ENCODE measurements at places on chromosomes 6 and 20.
A peak's percentile ranks its signal among the peaks of the same experiment; 100 is the strongest.

DNA sequence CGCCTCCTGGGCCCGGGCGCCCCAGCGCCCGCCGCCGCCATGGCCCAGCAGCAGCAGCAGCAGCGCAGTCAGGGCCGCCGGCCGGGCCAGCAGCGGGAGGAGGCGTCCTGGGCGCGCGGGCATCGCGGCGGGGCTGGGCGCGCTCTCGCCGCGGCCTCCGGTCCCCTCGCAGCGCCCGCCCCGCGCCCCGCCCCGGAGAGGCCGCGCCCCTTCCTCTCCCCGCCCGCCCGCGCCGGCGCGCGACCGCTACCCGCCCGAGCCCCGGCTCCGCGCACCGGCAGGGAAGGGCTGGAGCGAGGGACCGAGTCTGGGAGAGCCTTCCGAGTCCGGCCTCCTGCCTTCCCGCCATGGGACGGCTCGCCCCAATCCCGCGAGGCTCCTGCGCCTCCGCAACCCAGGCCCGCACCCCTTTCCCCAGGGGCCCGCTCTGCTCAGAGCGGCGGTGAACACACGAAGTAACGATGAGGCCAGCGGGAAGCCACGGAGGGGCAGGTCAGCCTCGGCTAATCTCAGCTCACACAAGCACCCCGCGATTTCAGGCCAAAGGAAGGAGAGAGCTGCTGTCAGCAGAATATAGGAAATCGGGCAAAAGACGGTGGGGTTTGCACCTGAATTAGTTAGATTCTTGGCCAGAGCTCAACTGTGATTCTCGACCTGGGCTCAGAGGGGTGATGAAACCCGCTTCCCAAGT, at the start of gene TXNDC5:
Gene TXNDC5, minus strand, starts transcription at position 135 of the 691 bp plus-strand sequence. Its CDS starts 12 bp downstream, at position 123.
- DNase-seq, result peak; percentile 76

DNA sequence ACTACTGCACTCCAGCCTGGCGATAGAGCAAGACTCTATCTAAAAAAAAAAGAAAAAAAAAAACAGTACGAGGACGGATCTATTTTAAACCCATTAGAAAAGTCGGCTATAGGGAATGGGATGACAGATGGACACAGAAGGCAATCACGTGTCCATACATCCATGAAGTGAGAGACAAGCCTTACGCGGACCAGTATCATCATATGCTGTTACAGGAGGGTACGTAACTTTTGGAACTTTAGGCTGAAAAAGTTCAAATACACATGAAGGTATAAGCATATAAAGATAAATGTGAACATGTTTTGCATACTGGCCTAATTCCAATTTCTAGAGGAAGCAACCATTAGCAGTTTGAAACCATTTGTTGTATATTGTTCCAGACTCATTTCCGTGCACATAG, 109.8 kb upstream of the EXOC2 start:
- DNase-seq, result no peak

- DNase-seq, result peak; percentile 50
Observed at GRCh38 chr6:149856256-149856994, 7.7 kb downstream of the LRP11 start.

- no peak for DNase-seq
Observed at GRCh38 chr6:18245642-18246041, 18.7 kb downstream of the DEK start.

DNA sequence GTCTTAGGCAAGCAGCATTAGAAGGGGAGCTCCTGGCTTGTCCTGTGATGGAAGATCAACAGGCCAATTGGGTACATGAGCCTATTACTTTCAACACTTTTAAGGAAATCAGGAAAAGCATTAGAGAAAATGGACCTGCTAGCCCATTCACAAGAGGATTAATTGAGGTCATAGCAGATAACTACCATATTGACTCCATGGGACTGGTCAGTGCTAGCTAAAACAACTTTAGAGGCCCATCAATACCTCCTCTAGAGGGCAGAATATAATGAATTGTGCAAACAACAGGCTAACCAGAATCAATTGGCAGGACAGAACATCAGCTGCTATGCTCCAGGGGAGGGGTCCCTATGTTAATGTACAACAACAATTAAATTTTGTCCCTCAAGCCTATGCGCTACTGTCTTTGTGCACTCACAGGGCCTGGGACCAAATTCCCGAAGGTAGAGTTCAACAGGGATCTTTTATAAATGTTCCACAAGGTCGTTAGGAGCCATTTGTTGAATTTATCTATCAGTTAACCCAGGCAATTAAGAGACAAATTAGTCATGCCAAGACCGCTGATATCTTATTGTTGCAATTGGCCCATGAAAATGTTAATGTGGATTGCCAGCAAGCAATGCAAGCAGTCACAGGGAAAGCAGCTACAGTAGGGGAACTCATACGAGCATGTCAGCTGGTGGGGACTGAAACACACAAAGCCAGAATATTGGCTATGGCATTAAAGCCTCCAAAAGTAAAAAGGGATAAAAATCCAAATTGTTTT, 106.6 kb upstream of the BTN3A2 start:
- DNase-seq, result no peak

DNA sequence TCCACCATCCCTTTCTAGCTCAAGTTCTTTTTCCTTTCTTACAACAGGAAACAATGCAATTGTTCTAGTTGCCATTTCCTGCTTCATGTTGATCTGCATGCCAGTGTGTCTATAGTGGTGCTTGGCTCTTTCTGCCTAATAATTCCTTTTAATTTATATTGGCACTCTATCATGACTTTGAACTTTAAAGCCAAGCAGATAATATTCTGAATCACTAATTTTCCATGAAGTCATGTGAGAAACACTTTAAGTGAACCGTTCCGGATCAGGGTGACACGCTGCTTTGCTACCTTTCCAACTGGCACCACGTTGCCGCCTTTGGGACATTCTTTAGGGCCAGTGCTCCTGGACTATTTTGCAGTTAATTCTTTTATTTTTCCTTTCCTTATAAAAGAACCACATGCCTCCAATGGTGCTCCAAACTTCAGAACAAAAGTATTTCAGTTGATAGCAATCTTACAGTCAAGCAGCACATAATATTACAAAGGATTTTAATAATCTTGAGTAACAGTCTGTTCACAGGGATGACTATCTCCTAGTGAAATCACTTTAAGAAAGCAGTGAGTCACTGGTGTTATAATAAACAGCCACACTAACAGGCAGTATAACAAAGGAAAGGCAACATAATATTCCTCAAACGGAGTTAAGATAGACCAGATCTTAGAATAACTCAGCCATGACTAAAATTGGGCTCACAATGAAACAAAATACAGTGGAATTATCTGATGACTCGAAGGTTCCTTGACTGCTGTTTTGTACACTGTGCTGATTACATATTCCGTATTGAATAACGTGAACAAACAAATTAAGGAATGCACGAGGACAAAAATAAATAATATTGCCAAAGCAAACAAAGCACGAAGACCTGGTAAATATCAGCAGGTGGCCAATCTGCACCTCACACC, 19.0 kb upstream of the BLOC1S5 start:
- peak; percentile 96 for DNase-seq

DNA sequence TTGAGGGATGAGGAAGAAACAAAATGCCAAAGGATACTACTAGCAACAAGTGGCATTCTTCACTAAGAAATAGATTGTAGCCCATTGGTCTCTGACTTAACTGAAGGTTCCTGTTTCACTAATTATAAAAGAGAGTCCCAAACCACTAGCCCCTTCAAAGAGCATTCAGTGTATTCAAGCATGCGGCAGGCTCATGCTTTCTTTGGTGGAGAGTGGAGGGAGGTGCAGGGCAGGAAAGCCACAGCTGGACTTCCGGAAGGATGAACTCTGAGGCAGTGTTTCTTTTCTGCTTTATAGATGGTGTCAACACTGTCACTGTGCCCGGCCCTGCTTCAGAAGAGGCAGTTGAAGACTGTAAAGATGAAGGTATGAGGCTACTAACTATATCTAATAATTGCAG, 636.1 kb downstream of the KIF16B start:
- no peak for DNase-seq

- DNase-seq, result peak; percentile 30
Observed at GRCh38 chr20:57596998-57597939, 23.0 kb downstream of the ZBP1 start.

- DNase-seq, result peak; percentile 7
Observed at GRCh38 chr6:159212028-159212427, 42.8 kb downstream of the FNDC1 start.

- no peak for DNase-seq
Observed at GRCh38 chr6:45314146-45314545, 14.0 kb upstream of the RUNX2 start.

DNA sequence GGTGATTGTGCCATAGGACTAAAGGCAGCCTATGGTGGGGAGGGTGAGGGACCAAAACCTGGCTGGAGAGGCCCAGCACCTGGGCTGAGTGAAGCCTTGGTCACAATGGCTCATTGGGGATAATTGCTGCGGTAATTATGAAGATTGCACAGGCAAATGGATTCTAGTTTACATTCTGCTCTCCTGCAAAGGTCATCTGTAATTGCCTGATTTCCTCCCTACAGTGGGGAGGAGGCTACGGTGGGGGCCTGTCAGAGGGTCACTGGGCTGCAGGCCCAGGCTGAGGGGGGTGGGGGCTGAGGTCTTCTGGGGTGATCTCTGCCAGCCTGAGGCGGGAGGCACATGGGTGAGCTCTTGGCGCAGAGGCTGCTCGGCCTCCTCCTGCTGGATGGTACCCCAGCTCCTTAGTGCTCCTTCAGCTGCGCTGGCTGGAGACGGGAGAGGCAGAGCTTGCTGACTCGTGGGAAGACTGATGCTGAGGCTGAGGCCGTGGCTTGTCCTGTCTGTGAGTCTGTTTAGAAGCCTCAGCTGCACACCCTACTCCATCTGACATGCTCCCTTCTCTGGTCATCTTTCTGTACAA, 30.3 kb downstream of the PACSIN1 start:
- no peak for DNase-seq

DNA sequence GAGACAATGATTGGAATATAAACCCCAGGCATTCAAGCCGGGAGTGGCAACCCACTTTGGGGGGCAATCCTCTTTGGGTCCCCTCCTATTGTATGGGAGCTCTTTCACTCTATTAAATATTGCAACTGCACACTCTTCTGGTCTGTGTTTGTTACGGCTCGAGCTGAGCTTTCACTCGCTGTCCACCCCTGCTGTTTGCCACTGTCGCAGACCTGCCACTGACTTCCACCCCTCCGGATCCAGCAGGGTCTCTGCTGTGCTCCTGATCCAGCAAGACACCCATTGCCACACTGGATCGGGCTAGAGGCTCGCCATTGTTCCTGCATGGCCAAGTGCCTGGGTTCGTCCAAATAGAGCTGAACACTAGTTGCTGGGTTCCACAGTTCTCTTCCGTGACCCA, 222.8 kb upstream of the MANEA start:
- no peak for DNase-seq

DNA sequence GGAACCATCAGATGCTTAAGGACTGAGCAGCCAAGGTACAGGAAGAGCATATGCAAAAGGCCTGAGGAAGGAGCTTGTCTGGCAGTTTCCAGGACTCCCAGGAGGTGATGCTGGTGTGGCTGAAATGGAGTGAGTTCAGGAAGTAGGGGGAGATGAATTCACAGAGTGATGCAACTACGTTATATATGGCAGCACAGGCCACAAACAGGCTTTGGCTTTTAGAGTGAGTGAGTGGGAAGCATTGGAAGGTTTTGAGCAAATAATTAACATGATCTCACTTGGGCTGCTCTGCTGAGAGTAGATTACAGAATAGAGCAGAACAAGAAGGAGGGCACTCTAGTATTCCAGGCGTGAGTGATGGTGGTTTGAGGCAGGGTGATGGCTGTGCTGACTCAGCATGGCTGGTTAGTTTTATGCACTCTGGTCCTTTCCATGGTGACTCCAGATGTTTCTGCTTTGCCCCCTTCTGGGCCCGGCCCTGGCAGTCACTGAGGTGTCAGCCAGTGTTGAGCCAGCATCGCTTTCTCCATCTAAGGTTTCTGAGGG, 6.5 kb downstream of the BTN2A2 start:
- DNase-seq, result peak; percentile 61

GRCh38 chr20:16035576-16035975, 537.7 kb downstream of the KIF16B start:
- no peak for DNase-seq

DNA sequence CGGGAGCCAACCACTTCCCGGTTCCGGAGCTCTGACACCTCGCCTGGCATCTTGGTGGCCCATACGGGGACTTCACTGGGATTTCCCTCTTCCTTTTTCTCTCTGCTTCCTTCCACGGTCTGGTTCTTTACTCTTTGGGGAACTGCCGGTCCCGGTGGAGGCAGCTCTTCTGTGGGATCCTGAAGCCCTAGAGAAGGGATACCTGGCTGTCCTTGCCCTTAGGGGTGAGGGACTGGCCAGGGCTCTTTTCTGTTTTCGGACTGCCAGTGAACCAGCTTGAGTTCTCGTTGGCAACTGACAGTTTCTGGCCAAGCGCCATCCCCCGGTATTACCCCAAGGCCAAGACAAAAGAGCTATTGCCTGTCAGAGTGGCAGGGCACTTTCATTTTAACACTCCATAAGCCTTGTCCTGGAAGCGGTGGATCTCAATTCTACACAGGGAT, 880 bp upstream of the CPXM1 start:
- no peak for DNase-seq

- no peak for DNase-seq
Observed at GRCh38 chr20:54207053-54207742, 689 bp upstream of the PFDN4 start.

DNA sequence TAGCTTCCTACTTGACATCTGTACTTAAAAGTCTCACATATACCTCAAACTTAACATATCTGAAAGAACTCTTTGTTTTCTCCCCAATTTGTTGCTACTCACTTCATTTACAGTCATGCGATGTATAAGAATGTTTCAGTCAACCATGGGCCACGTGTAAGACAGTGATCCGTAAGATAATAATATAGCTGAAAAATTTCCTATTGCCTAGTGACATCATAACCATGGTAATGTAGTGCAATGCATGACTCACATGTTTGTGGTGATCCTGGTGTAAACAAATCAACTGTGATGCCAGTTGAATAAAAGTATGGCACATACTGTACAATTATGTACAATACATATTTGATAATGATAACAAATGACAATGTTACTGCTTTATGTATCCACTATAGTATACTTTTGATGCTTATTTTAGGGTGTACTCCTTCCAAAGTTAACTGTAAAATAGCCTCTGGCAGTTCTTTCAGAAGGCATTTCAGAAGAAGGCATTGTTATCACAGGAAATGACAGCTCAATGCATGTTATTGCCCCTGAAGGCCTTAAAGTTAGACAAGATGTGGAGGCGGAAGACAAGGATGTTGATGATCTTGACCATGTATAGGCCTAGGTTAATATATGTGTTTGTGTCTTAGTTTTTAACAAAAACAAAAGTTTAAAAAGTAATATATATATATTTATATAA, 579.0 kb downstream of the EPHA7 start:
- DNase-seq, result no peak

DNA sequence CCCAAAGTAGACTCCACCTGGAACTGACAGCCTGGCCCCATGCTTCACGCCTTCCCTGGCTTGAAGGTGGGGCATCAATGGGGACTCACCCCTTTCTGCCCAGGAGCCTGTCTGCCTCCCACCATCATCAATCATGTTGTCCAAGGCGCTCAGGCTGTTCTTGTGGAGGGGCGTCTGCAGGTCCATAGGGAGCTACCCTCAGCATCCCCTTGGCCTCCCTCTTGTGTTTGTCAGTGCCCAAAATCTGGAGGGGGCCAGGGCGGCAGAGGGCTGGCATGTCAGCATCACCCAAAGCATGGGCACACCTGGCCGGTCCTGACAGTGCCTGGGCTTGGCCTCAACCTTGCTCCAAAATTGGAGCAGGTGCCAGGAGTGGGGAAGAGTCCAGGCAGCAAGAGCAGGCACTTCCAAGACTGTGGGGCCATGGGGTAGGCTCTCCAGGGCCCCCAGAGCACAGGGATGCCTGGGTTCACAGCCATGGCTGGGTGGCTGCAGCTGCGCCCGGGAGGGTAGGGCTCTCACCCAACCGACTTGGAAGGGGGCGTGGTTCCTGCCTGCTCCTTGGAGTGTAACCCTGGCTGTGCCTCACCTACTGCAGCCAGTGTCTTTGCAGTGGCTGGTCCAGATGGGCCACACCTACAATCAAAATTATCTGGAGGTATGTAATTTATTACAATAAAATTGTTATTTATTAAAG, 903.4 kb downstream of the EYS start:
- DNase-seq, result no peak
